Stimulated activated CD4-positive, alpha-beta T cell treated with anti-CD3 and anti-CD28 coated beads, Interleukin-15, amount 100 ng/mL, for 1 hour (primary cell): ENCODE measurements at places on chromosomes 12 and 14.

GRCh38 chr12:76595056-76595455, 35.5 kb upstream of the OSBPL8 start:
- DNase-seq, result no peak

DNA sequence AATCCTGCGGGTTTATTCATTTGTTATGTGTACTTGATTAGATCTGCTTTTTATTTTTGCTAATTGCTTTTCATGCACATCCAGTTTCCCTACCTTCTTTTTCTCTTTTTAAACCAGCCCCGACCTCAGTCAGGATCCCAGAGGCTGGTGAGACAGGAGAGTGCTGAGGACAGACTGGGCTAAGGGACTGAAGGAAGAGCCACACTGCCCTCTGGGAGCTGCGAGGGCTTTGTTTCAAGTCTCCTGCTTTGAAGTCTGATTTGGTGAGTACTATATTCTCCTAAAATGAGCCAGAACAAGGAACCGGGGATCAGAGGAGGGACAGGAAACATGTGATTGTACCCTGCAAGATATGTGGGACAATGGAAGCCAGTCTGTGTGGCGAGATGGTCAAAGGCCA, 23.9 kb downstream of the PRICKLE1 start:
- DNase-seq, result no peak

DNA sequence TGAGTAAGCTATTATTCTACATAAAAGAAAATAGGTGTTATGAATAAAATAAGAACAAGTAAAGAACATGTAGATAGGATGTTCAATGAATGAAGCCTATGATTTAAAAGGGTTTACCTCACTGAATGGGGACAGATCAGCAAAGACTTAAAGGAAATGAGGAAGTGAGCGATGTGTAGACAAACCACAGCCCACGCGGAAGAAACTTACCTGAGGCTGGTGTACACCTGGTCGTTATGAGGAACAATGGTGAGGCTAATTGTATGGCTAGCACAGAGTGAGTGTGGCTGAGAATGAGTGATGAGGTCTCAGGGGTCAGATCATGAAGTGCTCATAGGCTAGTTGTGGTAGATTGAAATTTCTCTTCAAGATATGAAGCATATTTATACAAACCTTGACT, 221.7 kb downstream of the ALG10B start:
- DNase-seq, result no peak

GRCh38 chr12:2449586-2449985, 345.2 kb upstream of the FKBP4 start:
- DNase-seq, result no peak

DNA sequence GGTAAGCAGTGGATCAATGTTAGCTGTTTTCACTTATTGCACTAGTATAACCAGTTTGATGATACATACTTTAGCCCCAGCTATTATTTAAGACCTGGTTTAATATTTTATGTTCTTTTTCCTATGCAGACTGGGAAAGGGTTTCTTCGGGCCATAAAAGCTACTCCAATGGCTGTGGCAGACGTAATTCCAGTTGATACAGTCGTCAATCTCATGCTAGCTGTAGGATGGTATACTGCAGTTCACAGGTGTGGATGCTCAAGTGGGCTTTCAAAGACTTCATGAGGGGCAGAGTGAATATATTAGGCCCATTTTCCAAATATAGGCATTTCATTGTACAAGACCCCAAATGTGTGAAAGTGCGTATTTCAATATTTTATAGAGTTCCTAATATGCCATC, 70.1 kb downstream of the ERGIC2 start:
- no peak for DNase-seq

GRCh38 chr14:51939755-51940301, 49.5 kb upstream of the RTRAF start:
- no peak for DNase-seq

DNA sequence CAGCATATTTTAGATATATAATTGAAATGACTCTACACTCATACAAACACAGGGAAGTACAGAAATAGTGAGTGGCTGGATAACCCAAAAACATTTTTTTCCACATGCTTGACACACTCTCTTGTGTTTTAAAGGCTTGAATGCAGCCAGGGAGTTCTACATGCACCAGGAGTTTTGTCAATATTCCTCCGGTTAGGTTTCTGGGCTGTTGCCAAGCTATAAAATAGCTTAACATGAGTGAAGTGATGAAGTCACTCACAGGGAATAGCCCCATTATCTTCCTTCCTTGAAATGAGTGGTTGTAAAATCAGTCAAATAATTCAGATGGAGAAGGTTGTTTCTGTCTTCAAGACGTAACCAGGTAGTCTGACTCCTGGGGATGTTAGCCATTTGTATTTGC, 582.7 kb downstream of the SLC6A15 start:
- DNase-seq, result no peak

DNA sequence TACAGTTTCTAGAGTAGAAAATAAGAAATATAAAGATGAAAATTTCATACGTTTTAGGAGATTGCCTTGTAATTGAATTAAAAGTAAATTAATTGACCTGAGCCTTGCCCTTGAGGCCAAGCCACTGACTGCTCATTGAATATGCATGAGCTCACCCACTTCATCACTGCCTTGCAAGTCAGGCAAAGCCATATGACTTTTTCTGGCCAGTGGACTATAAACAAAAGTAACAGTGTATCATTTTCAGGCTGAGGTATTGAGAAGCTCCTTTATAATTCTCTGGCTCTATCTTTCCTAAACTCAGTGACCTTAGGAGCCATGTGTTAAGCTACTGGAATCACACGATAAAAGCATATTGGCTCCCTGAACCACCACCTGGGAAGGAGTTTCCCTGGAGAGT, 369.3 kb downstream of the NUAK1 start:
- DNase-seq, result no peak

GRCh38 chr12:105759149-105759548, 379.6 kb downstream of the NUAK1 start:
- DNase-seq, result no peak

- DNase-seq, result no peak
These were observed 4.6 kb upstream of the GSC start for GRCh38 chr14:94774344-94775090.

DNA sequence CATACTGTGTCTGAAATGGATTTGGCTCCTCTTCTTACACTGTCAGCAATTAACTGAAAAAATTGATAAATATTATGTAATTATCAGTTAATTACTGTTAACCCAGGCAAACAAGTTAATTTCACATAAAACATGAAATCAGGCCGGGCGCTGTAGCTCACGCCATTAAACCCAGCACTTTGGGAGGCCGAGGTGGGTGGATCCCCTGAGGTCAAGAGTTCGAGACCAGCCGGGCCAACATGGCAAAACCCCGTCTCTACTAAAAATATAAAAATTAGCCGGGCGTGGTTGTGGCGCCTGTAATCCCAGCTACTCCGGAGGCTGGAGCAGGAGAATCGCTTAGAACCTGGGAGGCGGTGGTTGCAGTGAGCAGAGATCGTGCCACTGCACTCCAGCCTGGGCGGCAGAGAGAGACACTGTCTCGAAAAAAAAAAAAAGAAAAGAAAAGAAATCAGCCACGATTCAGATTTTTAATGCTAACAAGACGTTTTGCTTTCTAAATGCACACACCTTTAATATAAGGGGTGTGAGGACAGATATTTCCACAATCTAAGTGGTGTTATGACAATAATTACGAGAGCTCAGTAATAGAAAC, 473 bp upstream of the TMEM19 start:
- DNase-seq, result no peak

- DNase-seq, result no peak
These were observed 3.7 kb upstream of the DENND5B start for GRCh38 chr12:31594681-31595080.

GRCh38 chr14:77306851-77307496, 13.7 kb downstream of the POMT2 start:
- no peak for DNase-seq

GRCh38 chr14:75298187-75298965, 19.7 kb downstream of the FOS start:
- DNase-seq, result no peak

- DNase-seq, result no peak
These were observed 2.8 kb downstream of the PTMS start for GRCh38 chr12:6768990-6769389.
